ENCODE measurements at places on chromosomes 16 and 17.

DNA sequence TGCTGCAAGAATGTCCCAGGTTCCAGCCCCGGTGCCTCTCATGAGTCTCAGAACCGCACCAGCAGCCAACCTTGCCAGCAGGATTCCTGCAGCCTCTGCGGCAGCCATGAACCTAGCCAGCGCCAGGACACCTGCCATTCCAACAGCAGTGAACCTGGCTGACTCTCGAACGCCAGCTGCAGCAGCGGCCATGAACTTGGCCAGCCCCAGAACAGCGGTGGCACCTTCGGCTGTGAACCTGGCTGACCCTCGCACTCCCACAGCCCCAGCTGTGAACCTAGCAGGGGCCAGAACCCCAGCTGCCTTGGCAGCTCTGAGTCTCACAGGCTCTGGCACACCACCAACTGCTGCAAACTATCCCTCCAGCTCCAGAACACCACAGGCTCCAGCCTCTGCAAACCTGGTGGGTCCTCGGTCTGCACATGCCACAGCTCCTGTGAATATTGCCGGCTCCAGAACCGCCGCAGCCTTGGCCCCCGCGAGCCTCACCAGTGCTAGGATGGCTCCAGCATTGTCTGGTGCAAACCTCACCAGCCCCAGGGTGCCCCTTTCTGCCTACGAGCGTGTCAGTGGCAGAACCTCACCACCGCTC lies 9.8 kb downstream of the ELOB start:
- no peak for DNase-seq

GRCh38 chr17:63816669-63817068 lies 10.6 kb upstream of the PSMC5 start:
- no peak for DNase-seq

DNA sequence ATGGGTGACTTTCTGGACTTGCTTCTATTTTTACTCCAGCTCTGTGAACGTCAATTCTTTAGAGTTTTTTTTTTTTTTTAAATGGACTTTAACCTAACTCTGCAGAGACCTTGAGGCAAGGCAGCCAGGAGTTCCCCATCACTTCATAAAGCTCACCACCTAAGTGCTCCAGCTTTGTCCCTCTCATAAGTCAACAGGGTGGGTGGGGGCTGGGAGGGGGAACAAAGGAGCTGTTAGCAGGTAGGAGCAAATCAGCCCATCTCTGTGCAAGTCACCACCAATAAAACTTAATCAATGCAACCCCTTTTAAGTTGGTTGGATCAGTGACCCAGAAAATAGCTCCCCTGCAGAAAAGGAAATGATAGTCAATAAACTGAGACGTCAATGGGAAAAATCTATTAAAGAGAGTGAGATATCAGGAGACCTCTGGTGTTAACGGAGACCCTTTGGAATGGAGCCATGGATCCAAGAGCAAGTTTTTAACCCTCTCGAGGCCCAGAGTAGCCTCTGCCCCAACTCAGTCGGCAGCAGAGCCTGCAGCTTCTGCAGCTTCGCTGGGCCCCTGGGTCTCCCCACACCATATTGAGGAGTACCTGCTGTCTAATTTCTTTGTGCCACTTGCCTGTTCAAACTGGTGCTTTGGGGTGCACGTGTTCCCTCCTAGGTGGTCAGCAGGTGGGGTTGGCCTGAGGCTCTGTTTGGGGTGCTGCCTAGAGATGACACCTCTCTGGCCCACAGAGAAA lies 27.6 kb upstream of the ETV4 start:
- DNase-seq: no peak

GRCh38 chr17:43579566-43580140 lies 33.5 kb upstream of the ETV4 start:
- DNase-seq: no peak

- no peak for DNase-seq
Measured at GRCh38 chr17:42520540-42520951, 15.5 kb upstream of the NAGLU start.

GRCh38 chr16:87376660-87377059 lies 6.9 kb downstream of the FBXO31 start:
- no peak for DNase-seq

DNA sequence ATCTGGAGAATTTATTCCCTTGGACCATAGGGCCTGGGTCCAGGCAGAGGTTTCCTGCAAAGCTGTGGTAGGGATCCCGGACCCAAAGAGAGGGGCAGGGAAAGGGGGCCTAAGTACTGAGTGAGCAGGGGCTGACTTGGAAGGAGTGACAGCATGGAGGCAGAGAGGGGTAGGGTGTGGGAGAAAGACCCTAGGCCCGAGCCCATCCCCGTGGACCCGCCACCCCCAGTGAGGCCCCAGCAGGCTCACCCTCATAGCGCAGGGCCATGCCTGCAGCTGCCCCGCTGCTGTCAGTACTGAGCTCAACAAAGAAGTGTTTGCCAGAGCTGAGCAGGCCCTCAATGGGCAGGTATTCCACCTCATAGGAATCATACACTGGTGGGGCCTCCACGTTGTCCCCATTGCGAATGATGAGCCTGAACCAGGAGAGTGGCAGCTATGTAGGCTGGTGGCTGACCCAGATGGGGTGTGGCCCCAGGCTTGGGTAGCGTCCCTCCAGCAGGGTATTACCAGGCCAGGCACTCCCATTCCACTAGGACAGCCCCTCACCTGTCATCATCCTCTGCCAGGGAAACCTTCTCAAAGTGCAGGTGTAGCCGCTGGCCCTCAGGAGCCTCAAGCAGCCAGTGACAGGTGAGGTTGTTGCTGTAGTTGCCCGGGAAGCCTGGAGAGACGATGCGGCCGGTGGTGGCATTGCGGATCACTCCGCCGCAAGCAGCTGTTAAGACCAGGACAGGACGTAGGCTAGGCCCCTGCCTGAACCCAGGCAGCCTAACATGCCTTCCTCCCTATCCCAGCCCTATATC lies 9.1 kb upstream of the PHF12 start:
- no peak for DNase-seq

- DNase-seq: no peak
Measured at GRCh38 chr16:55146966-55147365, 177.0 kb upstream of the IRX6 start.

DNA sequence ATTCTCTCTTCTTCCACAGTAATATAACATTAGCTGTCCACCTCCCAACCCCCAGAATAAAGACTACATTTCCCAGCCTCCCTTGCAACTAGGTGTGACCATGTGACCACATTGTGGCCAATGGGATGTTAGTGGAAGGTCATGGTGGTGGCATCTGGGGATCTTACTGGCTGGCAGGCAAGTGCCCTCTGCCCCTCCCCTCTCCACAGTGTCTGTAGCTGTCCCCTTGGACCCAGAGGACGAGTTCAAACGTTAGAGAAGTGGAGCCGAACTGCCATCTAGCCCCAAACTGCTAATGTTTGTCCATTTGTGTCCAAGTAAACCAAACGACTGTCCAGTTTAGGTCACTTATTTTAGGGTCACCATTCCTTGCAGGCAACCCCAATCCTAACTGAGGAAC lies 26.6 kb upstream of the KCNG4 start:
- peak; percentile 6 for DNase-seq

GRCh38 chr17:48644159-48644558 lies 18.0 kb upstream of the HOXB9 start:
- no peak for DNase-seq

- DNase-seq: no peak
Measured at GRCh38 chr16:3609895-3610697, 1.3 kb downstream of the SLX4 start.

GRCh38 chr16:26335236-26335853 lies 643.6 kb downstream of the HS3ST4 start:
- DNase-seq: no peak
